Stimulated activated CD8-positive, alpha-beta memory T cell treated with anti-CD3 and anti-CD28 coated beads, Interleukin-7, amount 100 ng/mL, for 48 hours (primary cell): ENCODE measurements at places on chromosomes 3 and 15.

DNA sequence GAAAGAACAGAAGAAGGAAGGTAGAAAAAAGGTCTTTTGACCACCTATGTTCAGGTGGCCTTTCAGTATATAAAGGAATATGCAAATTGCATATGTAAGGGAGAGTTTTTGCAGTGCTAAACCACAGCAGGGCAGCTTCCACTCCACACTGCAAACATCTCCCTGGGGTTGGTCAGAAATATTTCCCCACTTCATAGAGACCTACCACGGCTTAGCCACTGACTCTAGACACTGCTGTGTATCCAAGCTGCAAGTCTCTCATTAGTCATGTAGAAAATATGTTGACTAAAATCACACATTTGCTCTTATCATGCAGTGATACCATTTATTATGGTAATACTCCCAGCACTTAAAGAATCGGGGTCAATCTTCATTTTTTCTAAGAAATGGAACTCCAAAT, 214.9 kb upstream of the NR2F2 start:
- DNase-seq = no peak

GRCh38 chr3:63891518-63891917, 20.7 kb downstream of the SCAANT1 start:
- DNase-seq = no peak

DNA sequence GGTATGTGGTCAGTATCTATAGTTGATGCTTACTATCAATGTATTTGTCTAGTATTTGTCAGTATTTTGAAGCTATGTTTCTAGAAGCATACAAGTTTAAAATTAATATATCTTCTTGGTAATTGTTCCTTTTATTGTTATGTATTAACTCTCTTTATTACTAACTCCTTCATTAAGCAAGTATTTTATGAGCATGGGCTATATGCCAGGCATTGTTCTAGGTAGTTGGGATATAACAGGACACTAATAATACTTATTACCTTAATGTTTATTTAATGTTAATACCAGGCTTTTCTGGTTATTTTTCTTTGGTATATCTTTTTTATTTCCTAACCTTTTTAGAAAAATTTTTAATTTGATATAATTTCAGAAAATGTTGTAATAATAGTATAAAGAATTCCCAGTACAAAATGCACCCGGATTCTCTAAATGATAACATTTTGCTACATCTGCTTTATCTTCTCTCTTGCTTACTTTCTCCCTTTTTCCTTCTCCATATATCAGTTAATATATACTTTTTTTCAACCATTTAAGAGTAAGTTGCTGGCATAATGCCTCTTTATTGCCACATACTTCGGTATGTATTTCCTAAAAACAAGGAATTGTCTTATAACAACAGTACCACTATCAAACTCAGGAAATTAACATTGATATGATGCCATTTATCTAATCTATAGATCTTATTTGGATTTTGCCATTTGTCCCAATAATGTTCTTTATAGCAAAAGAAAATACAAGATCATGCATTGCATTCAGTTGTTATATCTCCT, 30.9 kb downstream of the LRRC49 start:
- DNase-seq = no peak

GRCh38 chr3:180594631-180595558, 7.1 kb upstream of the TTC14 start:
- DNase-seq = no peak

GRCh38 chr3:36394176-36394575, 13.9 kb downstream of the STAC start:
- no peak for DNase-seq

DNA sequence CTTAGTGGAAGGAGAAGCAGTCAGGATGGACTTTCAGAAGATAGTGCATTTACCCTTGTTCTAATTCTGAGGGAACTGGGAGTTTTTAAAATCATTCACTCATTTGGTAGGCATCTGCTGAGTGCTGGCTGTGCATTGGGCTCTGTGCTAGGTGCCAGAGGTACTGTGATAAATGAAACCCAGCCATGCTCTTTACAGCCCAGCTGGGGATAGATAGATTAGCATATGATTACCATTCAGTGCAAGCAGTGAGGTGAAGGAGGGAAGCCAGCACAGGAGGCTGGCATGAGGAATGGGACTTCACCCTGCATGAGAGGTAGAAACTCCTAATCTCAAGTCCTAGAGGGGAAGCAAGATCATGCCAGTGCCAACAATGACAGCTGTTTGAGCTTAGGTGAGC, 361.9 kb upstream of the TRIM42 start:
- no peak for DNase-seq
